Bronchial epithelial cell (primary cell): ENCODE measurements at places on chromosomes 1 and 21.

DNA sequence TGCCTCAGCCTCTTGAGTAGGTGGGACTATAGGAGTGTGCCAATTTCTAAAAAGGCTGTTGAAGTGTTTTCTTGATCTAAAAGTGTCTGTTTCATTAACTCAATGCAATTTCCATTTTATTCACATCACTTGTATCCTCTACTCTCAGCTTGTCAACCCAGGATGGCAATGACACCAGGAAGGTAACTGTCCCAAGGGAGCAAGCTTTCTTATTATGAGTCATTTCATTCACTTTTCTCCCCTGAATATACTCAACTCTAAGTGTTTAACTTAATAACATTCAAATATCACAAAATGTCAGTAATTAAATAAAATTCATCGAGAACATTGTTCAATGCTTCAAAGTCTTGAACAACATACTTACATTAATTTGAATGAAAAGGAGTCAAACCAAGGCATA, 22.9 kb upstream of the GFI1 start:
- no peak for DNase-seq

- no peak for DNase-seq
Measured at GRCh38 chr21:45827302-45827692, 154.3 kb upstream of the COL6A1 start.

- peak; percentile 81 for DNase-seq
Measured at GRCh38 chr1:92728697-92729096, 56.2 kb downstream of the EVI5 start.

- DNase-seq = no peak
Measured at GRCh38 chr1:19438516-19439195, 46.7 kb downstream of the CAPZB start.

DNA sequence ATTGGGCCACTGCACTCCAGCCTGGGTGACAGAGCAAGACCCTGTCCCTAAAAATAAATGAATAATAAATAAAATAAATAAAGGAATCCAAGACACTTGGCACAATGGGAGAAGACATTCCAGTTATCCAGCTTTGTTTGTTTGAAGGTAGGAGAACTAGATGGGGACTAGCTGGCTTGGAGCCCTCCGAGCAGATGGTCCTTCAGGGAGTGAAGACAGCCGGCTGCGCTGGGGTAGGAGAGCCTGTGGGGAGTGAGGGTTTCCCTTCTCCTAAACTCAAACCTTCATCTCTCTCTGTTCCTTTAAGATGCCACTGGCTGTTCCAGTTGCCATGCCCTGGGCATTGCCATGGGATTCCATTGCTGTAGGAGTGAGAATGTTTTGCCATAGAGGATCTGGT, 120.6 kb downstream of the NAV1 start:
- no peak for DNase-seq

DNA sequence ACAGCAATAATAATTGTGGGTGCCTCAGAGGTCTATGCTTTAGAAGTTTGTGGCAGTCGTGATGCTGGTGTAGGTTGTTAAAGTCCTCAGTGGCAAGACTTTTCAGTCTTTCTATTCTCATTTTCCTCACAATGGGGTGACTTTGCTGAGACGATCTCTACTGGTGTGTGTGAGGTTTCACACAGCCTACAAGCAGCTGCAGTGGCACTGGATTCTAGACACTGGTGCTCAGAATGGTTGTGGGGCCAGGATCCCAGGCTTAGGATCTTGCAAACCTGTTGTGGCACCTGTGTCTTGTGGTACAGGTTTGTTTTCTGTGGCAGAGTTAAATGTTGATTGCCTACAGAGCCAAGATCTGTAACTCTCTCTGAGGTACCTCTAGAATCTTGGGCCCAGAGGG, 581.2 kb downstream of the PTPRC start:
- no peak for DNase-seq

DNA sequence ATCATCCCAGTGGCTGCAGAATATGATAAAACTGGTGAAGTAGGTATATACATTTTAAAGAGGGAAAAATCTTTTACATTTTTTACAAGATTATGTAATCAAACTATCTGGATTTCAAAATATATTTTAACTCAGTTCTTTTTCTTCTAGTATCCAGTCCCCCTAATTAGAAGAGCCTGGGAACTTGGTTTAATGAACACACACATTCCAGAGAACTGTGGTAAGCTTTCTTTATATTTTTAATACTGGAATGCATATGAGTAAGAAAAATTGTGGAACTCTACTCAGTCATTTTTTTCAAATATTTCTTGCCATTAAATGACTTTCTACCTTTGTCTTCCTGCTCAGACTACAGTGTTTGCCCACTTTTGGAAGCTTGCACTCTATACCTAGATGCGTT, 8.2 kb downstream of the ACADM start:
- no peak for DNase-seq

DNA sequence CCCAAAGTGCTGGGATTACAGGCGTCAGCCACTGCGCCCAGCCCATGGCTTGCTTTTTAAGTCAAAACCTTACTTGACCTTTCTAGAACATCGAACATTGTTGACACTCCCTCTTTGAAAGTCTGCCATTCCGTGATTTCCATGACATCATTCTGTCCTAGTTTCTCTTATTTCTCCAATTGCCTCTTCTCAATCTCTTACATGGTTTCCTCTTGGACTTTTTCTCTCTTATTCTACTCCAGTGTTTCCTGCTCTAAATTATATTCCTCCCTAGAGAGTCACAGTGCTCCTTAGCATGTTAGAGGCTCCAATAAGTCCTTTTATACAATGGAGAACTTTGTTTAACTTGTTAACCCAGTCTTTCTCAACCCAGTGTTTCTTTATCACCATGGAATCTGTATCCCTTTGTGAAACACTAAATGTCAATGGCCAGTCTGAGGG, 25.5 kb downstream of the JAM2 start:
- DNase-seq = no peak

DNA sequence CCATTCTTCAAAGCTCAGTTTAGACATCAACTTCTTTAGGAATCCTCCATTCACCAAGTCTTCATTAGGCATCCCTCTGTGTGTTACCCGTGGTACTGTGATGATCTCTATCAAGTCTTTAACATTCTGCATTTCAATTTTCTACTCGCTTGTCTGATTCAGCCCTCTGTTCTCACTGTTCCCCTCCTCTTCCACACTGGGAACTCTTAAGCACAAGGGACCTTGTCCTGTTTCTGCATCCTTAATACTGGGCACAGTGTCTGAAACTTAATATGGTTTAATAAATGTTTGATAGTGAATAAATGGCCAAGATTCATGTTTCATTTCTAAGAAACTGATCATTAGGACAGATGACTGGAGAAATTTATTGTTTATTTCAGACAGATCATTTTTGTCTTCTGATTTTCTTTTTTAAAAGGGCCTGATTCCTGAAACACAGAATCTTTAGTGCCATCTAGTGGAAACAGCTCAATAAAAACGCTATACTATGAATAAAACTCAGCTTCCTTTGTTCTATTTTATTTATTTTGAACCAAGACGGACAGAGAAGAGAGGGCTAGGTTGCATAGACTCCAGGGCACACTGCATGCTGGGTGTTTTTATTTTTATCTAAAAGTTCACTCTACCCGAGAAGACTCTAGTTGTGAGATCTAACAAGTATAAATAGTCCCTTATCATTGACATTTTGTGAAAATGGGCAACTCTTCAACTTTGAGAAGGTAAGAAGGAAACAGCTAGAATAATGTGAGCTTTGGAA, 7.0 kb upstream of the TRIM45 start:
- DNase-seq = peak; percentile 65

DNA sequence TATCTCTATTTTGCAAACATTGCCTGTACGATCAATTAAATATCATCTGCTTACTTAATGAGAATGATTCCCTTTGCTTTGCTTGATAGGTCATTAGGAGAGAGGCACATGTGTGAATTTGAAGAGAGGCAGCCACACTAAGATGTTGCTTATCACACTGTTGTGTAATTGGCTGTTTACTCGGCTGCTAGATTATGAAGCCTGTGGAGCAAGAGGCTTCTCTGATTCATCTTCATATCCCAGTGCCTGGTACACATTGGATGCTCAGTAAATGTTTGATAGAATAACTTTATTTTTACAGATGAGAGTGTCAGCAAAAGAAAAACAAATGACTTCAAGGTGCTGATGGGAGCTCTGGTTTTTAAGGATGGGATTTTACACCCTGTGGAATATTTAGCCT, 156.2 kb upstream of the C8B start:
- DNase-seq = peak; percentile 47

DNA sequence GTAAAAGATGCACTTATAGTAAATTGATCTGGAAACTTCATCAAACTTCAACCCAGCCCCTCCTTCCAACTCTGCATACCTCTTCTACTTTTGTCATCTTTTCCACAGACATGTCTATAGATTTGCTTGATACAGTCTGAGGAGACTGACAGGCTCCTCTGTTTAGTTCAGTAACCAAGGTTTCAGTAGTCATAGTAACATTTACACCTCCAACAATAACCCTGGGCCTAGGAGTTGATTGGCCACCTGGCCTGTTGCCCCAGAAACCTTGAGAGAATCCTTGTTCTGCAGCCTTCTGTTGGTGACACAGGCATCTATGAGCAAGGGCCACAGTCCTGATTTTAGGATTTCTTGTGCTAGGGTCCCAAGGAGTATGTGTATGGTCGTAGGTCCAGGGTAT, at the start of gene CFAP141:
Gene CFAP141, minus strand, starts transcription at position 138 of the 400 bp plus-strand sequence. Its CDS starts 26 bp downstream, at position 112.
- peak; percentile 48 for DNase-seq

DNA sequence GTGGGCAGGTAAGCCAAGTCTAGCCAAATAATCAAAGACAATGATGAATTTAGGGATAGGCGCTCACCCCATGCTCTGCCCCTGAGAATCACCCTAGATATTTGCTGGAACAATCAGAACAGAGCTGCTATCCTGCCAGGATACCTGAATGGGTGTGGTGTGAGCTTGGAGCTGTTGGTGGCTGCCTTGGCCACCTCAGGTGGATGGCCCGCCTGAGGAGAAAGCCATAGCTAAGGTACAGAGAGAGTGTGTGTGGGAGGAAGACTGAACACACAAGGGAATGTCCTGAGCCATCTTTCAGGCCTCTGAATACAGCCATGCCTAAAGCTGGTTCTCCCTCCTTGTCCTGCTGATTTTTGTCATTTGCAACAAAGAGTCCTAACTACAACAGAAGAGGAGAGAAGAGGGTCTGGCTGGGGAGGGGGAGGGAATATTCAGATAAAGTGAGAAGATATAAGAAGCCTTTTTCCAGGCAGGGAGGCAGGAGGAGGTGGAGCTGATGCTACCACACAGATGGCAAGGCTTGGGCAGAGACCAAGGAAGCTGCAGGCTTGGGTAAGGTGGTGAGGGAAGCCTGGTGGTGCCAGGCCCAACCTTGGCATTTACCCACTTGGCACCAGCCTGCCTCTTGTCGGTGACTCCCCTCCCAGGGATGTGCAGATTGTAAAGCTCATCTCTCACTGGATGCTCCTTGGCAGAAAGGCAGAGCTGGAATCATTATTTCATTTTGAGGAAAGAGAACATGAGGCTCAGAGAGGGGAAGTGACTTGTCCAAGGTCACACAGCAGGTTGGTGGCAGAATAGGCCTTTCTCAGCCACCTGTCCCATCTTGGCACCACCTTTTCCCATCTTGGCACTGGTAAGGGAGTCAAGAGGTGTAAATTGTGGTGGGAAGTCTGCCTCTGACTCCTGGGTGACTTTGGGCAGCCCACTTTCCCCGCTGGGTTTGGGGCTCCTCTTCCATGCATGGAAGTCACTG, 49.7 kb downstream of the NKAIN1 start:
- DNase-seq = no peak

GRCh38 chr1:93827633-93828366, 51.2 kb downstream of the DNTTIP2 start:
- peak; percentile 67 for DNase-seq

DNA sequence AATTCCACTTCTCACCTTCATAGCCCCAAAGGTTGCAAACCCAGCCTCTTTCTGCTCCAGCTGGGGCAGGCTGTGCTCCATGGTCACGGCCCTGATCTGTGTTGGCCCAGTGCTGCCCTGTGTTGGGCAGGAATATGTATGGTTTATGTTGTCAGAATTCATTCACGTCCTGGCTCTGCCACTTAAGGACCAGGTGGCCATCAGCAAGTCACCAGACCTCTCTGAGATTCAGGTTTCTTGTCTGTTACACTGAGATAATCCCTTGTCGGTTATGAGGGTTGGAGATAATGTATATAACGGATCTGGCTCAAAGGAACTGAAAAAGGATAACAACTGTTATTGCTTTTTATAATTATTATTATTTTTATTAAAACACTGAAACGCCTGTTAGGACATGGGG, 39.1 kb upstream of the SELENON start:
- DNase-seq = no peak

- no peak for DNase-seq
Measured at GRCh38 chr1:98344731-98345130, 316.8 kb upstream of the SNX7 start.

DNA sequence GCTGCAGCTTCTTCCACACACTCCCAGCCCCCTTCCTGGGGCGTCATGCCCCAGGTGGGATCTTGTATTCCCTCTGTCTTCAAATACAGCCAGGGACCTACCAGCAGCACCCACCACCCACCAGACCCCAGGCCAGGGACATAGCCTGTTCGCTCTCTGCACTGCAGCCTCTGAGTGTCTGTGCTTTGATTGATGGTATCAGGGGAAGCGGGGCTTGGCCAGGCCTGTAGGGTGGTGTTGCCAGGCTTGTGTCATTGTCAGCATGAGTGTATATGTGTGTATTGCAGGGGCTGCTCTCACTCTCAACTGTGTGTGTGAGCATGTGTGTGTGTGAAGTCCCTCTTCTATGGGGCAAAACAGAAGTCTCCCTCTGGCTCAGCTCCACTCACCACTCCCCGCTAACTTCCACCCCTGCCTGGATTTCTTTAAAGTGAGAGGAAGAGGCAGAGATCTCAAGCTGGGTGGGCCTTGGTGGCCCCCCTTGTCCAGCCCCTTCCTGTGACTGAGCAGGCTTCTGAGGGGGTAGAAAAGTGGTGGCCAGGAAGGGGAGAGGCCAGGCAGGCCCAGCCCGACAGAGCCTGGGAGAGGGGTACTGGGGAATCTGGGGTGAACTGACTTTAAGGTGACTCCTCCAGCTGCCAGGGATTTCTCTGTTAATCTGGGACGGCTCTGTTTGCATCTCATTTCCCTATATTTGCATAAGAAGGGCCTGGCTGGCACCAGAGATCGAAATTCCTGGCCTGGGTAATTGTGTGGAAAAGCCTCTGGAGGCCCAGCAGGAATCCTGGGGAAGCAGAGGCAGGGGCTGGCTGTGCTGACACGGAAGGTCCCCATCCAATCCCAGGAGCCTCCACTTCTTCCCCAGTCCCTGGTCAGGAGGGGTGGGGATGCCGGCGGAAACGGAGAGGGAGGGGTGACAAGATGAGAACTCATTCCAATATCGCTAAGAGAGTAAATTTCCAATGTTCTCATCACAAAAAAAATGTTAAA, 18.6 kb upstream of the ADGRB2 start:
- no peak for DNase-seq

- peak; percentile 97 for DNase-seq
Measured at GRCh38 chr1:203534526-203534925, 40.6 kb downstream of the OPTC start.

- no peak for DNase-seq
Measured at GRCh38 chr1:156532374-156532773, 31.8 kb upstream of the MEF2D start.

DNA sequence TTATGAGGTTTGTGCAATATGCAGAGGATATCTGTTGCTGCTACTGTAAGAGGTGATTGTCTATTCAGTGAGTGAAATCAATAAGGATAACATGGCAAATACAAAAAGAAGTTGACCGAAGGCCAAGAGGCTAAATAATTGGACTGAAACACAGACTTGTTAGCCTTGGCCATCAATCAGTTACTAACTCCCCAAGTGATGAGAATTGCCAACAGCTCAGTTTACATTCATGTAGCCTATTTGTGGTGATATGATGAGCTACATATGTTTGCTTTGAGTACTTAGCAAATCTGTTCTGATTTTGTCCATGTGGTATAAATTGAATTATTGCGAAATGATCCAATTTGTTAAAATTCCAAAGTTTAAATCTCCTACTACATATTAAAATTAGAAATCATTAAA, 68.6 kb upstream of the VAV3 start:
- no peak for DNase-seq
